ENCODE measurements at places on chromosomes 4 and X.

DNA sequence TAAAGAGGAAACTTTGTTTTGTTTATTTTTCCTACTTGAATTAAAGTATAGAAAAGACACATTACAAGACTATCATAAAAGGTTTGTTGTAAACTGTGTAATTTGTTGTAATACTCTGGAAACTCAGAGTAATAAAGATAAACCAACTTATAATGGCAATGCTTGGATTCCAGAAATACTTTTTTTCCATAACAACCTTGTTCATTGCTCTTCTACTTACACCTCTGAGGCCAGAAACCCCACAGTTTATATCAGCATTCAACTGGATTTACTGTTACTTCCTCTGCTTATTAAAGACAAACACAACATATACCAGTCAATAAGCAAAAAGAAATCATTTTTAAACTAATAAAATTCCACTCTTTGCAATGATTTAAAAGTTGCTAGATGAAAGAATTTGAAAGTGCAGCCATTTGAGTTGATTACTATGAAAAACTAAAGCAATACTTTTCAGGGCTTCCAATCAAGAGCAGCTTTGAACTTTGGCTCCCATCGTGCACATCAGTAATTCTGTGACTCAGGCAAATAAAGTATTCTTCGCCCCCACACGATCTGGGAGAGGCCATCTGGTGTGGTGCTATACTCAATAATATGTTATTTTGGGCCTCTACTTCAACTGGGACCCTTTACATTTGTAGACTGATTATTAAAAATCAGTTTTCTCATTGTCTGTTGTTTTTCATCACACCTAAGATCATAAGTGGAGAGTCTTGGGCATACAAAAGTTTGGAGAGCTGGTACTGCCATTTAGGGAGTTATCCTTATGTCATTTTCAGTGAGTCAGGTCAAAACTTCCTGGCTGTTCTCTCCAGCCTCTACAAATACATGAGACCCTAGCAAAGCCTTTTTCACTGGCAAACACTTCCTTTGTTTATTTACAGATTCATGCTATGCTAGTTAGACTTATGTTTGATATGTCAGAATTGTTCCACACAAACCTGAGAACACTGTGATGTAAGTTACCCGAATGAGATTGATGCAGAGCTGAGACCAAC is 20.5 kb downstream of the DDIT4L start:
- no peak overlapping the region for H3K4me3 ChIP-seq
- DNase-seq = no peak
- no peaks in the 10 kb centered on the region for H3K36me3 ChIP-seq
- H3K4me1 ChIP-seq = peaks cover 4% of the 10 kb centered on the region
- no peak overlapping the region for H3K27ac ChIP-seq
- no peaks in the 10 kb centered on the region for H3K27me3 ChIP-seq

- no peak overlapping the region for H3K27ac ChIP-seq
- DNase-seq = no peak
- H3K36me3 ChIP-seq = no peaks in the 10 kb centered on the region
- peaks cover 7% of the 10 kb centered on the region for H3K27me3 ChIP-seq
These were observed 165.9 kb downstream of the PJA1 start for GRCh38 chrX:68999356-68999755.

- no peak overlapping the region for H3K27ac ChIP-seq
- DNase-seq = no peak
- H3K4me3 ChIP-seq = no peak overlapping the region
- no peaks in the 10 kb centered on the region for H3K36me3 ChIP-seq
- peaks cover 7% of the 10 kb centered on the region for H3K4me1 ChIP-seq
These were observed 327.8 kb downstream of the CAMK2D start for GRCh38 chr4:113433536-113434246.

DNA sequence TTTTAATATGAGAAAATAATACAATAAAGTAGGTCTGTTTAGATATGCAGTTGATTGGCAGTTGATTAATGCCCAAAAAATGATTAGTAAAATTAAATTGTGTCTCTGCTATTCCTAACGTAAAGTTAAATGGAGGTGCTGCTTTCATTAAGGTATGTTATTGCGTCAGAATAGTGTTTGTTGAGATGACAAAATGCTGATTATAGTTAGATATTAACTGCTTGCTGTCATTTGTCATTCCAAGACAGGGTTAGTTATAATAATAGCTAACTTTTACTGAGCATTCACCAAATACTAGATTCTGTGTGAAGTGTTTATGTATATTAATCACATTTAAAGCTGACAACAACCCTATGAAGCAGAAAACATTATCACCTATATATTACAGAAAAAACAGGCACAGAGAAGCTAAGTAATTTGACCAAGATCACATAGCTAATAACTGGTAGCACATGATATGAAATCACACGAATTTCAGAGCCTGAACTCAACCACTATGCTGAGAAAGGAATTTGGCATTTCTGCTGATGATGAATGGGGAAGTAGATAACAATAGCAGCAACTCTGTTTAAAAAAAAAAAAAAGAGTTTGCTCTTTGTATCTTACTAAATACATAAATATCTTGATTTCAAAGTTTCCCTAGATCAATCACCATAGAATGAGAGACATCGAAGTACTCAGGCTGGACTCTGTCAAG is 59.7 kb upstream of the WDR44 start:
- no peak overlapping the region for H3K4me3 ChIP-seq
- no peaks in the 10 kb centered on the region for H3K4me1 ChIP-seq
- H3K27ac ChIP-seq = no peak overlapping the region
- H3K27me3 ChIP-seq = peaks cover 9% of the 10 kb centered on the region
- H3K36me3 ChIP-seq = no peaks in the 10 kb centered on the region

DNA sequence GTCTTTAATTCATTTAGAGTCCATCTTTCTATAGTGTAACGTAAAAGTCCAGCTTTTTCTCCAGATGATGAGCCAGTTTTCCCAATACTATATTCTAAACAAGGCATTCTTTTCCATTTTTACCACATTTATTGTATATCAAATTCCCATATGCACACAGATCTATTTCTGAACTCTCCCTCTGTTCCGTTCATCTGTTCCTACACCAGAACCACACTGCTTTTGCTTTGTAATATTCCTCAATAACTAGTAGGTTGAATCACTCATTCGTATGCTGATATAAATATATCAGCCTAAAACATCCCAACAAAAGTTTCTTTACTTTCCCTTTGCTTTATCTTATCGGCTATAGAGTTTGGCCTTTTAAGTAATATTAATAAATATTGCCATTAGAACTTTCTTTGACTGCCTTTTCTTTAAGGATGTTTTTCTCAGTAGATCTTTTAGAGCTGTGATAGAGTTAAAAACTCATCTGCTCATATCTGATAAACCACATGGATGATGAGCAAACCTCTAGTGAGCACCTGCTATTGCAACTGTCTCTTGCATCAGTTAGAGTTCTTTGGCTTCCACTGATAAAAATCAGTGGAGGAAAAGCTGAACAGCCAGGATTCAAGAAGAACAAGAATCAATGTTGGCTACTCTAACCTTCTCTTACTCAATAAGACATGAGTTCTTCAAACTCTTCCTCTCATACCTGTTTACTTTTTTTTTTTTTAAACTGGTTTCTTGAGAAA is 13.1 kb upstream of the RPL34 start:
- no peak for DNase-seq
- H3K27me3 ChIP-seq = no peaks in the 10 kb centered on the region
- H3K4me1 ChIP-seq = peaks cover 14% of the 10 kb centered on the region
- no peak overlapping the region for H3K4me3 ChIP-seq

DNA sequence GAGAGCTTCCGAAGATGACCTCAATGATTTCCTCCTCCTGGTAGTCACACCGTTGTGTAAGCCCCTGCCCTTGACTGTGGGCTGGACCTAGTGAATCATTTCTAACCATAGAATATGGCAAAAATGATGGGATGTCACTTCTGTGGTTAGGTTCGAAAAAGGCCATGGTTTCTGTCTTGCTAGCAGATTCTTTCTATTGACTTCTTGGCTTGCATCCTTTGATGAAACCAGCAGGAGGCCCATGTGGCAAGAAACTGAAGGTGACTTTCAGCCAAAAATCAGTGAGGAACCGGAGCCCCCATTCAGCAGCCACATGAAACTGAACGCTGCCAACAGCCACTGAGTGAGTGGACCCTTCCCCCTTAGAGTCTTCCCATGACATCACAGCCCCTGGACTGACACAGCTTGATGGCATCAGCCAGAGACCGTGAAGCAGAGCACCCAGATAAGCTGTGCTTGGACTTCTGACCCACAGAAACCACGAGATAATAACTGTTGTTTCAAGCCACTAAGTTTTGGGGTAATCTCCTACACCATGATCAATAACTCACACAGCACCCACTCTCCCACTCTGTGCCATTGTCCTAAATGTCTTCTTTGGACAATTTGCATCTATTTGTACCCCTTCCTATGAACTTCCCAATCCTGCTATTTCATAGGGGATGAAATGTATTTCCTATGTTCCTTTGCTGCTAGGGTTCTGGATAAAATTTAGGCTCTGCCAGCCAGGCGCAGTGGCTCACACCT is 148.0 kb upstream of the STX18 start:
- no peak overlapping the region for H3K27ac ChIP-seq
- peaks cover 5% of the 10 kb centered on the region for H3K4me1 ChIP-seq
- H3K27me3 ChIP-seq = no peaks in the 10 kb centered on the region
- peaks cover 9% of the 10 kb centered on the region for H3K36me3 ChIP-seq

DNA sequence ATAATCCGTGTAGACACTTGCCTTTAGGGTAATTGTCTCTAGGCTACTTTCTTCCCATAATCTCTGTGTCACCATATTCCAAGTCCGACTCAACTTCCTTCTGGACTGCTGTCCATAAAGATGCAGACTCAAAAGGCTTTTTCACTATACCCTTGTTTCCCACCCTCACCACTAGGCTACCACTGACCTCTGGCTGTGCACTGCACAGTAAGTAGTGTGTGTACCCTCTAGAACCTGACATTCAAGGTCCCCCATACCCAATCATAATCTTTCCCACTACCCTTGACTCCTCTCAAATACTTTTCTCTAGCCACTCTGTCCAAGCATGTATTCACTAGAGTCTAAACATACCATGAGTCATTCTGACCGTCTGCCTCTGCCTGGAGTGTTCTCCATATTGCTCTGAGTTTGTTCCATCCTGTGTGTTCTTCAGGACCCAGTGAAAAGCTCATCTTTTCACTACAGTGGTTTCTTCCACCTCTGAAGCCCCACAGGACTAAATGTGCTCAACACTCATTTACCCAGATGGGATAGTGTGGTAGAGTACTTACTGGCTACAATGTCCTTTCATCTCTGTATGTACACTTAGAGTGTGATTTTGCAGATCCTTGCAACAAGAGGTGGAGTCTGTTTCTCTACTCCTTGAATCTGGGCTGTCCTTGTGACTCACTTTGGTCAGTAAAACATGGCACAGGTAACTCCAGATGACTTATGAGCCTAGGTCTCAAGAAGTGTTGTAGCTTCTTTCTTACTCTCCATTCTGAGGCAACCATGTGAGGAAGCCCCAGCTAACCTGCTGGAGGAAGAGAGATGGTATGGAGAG is 17.4 kb downstream of the JADE3 start:
- no peak for DNase-seq
- no peaks in the 10 kb centered on the region for H3K36me3 ChIP-seq
- no peak overlapping the region for H3K4me3 ChIP-seq

DNA sequence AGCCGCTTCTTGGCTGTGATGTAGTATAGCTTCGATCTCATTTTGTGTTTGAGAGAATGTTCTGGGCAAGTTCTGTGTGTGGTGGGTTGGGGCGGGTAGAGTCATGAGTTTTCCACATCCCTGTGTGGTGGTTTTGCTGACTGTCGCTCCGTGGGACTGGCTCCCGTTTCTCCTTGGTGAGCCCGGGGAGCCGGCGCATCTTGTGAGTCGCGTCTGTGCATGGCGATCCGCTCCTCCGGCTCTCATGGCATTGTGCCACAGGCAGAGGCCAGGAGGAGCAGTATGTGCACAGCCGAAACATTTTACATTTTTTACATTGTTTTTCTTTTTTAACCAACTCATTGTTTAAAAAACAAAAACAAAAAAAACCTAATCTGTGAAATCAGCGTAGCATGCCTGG is 27.7 kb upstream of the TBC1D14 start:
- H3K27me3 ChIP-seq = no peaks in the 10 kb centered on the region
- H3K4me1 ChIP-seq = peaks cover 2% of the 10 kb centered on the region
- no peak overlapping the region for H3K4me3 ChIP-seq
- no peak overlapping the region for H3K27ac ChIP-seq

GRCh38 chrX:16120431-16120830 is 2.9 kb upstream of the GRPR start:
- peaks cover 2% of the 10 kb centered on the region for H3K36me3 ChIP-seq
- H3K27me3 ChIP-seq = peaks cover 16% of the 10 kb centered on the region
- no peak overlapping the region for H3K27ac ChIP-seq
- peaks cover 5% of the 10 kb centered on the region for H3K4me1 ChIP-seq
- H3K4me3 ChIP-seq = no peak overlapping the region
- DNase-seq = no peak

DNA sequence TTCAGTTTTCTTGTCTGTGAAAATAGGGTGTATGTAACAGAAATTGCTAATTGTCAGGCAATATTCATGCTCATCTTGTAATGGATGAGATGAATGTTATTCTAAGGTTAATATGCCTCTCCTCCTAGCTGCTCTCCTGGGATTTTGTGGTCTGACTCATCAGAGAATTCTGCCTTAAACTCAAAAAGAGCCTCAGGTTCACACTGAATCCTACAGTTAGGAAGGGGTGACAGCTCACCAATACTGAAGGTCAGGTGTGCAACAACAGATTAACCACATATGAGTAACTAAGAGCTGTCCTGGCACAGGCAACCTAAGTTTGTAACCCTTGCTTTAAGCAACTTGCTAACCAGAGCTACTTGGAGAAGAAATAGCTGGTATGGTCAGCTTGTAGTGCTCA is 197.7 kb downstream of the SPATA18 start:
- DNase-seq = no peak
- H3K4me3 ChIP-seq = no peak overlapping the region
- no peaks in the 10 kb centered on the region for H3K4me1 ChIP-seq
- no peak overlapping the region for H3K27ac ChIP-seq

DNA sequence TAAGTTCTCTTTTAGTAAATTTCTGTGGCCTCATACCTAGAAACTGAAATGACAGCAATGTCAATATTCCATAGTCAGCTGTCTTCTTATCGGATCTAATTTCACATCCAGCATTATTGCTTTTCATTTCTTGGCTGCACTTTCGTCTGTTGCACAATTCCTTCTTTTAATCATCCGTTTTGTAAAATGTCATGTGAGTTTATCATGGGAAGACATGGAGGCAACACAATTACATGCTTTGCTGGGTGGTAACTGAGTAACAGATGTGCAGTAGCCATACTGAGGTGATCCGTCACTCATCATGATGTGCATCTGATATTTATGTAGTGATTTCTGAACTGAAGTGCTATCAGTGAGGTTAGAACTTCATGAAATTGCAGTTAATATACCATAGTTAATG is 68.3 kb upstream of the SLC7A11 start:
- H3K4me3 ChIP-seq = no peak overlapping the region
- no peak for DNase-seq
- H3K27me3 ChIP-seq = no peaks in the 10 kb centered on the region
- peaks cover 3% of the 10 kb centered on the region for H3K4me1 ChIP-seq
- H3K27ac ChIP-seq = no peak overlapping the region
